ENCODE measurements at places on chromosomes 3 and 15.

- no peak for DNase-seq
These were observed 5.3 kb upstream of the CTDSPL start for GRCh38 chr3:37856381-37856780.

- no peak for DNase-seq
These were observed 23.2 kb upstream of the CMSS1 start for GRCh38 chr3:99794485-99794884.

- no peak for DNase-seq
These were observed 24.1 kb upstream of the SHISA5 start for GRCh38 chr3:48528048-48528447.

DNA sequence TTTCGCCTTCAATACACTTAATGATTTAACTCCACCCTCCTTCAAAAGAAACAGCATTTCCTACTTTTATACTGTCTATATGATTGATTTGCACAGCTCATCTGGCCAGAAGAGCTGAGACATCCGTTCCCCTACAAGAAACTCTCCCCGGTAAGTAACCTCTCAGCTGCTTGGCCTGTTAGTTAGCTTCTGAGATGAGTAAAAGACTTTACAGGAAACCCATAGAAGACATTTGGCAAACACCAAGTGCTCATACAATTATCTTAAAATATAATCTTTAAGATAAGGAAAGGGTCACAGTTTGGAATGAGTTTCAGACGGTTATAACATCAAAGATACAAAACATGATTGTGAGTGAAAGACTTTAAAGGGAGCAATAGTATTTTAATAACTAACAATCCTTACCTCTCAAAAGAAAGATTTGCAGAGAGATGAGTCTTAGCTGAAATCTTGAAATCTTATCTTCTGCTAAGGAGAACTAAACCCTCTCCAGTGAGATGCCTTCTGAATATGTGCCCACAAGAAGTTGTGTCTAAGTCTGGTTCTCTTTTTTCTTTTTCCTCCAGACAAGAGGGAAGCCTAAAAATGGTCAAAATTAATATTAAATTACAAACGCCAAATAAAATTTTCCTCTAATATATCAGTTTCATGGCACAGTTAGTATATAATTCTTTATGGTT lies at the start of gene CCR5:
TSS of gene CCR5 (plus strand) at position 108 of the 680 bp plus-strand sequence. CDS start 1,957 bp downstream, outside the sequence.
- no peak for DNase-seq

DNA sequence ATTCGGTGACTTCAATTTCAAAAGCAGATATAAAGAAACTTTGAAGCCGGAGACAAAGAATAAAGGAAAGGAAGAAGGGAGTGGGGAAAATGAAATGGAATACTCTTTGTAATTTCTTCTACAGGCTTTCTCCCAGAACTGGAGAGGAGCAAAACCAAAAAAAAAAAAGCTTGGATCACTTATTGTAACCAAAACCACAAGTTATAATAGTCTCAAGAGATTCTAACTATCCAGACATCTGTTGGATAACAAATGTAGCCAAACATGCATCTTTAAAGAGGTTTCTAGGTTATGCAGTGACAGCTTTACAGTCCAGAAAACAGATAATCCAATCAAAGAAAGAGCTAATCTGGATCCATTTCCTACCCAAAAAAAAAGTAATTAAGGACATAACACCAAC lies 36.2 kb downstream of the VGLL3 start:
- DNase-seq = no peak

GRCh38 chr15:25707656-25708365 lies 155.3 kb downstream of the ATP10A start:
- DNase-seq = no peak
